Activated T-helper 9 cell treated with anti-CD3 and anti-CD28 coated beads, Interleukin-2, amount 50 U/mL, for 16 hours (primary cell): ENCODE measurements at places on chromosomes 3 and 15.

DNA sequence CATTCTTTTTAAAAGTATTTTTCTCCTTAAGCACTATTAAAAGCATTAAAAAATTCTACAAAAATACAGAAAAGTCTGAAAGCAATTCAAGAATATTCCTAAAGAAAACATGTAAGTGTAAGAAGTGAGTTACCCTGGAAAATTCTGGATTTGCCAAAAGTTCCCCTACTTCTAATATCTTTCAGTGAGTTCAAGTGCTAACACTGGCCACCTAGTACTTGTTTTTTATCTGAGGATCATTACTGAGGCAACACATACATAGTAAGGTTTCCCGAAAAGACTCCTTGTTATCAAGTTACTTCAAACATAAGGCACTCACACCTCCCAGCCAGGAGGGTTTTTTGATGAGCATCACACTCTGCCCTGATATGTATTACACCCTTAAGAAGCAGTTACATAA is 158.4 kb downstream of the TIGIT start:
- DNase-seq: no peak

- DNase-seq: no peak
Observed at GRCh38 chr15:49751191-49751590, 130.3 kb downstream of the DTWD1 start.

GRCh38 chr3:110579840-110580550 is 491.6 kb upstream of the NECTIN3 start:
- no peak for DNase-seq

DNA sequence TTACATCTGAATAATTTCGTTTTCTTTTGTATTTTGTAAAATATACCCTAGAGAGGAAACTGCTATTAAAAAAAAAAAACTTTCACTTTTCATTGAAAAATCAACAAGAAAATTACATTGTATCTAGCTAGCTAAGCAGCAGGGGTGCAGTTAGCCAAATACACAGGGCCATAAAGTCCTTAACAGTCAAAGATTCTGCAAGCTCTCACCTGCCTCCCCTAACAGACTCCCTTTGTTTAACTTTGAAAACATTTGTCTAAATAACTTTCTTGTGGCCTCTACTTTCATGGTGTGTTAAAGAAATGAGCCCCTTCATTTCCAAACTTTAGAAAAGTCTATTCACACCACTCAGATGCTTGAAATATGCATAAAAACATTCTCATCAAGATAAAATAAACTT is 23.3 kb downstream of the CBLB start:
- no peak for DNase-seq

DNA sequence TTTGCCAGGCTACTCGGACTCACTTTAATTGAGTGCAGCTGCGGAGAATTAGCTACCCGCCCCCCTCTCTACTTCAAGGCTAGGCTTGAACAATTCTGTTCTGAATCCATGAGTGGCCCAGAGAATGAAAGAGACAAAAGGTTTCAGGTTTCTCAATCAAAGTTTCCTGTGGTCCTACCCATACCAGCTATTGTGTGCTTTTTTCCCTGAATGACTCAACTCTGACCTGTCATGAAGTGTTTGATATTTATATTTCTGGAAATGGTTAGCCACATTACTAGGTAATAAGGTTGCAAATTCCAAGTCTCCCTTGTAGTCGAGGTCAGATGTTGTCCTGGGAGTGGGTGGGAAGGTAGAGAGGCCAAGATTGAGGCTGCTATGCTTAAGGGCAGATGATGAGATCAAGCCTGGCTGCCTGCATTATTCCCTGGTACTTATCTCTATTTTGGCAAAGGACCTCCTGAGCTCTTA is 392.7 kb upstream of the TBL1XR1 start:
- no peak for DNase-seq

GRCh38 chr15:87362531-87362930 is 894.0 kb downstream of the NTRK3 start:
- no peak for DNase-seq

DNA sequence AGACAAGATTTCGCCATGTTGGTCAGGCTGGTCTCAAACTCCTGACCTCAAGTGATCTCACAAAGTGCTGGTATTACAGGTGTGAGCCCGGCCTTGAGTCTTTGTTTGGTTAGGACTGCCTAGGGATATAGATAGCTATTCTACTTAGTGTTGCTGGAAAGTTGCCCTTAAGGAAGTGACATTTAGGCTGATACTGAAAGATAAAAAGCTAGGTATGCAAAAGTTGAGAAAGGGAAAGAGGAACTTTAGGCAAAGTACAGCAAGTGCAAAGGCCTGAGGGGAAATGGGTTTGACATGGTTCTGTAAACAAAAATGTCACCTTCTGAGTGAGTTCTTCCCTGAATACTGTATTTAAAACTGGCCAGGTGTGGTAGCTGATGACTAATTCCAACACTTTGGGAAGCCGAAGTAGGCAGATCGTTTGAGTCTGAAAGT is 111.5 kb downstream of the ZNF609 start:
- DNase-seq: no peak

GRCh38 chr3:108959017-108959416 is 5.3 kb upstream of the GUCA1C start:
- no peak for DNase-seq

GRCh38 chr3:48426944-48427629 is 2.8 kb downstream of the PLXNB1 start:
- DNase-seq: no peak

DNA sequence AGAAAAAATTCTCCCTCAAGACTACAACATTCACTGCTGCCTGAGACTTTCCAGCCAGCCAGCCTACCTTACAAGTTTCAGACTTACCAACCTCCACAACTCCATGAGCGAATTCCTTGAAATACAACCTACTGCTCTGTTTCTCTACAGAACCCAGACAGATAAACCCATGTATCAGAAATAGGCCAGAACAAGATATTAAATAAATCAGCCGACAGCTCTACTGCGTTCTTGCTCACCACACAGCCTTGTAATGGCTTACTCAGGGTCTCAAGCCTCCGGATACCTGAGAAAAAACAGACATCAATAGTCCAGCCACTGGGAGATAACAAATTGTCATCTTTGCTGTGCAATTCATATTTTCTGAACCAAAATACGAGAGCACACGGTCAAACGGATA is 43.6 kb upstream of the LIPC start:
- DNase-seq: no peak

DNA sequence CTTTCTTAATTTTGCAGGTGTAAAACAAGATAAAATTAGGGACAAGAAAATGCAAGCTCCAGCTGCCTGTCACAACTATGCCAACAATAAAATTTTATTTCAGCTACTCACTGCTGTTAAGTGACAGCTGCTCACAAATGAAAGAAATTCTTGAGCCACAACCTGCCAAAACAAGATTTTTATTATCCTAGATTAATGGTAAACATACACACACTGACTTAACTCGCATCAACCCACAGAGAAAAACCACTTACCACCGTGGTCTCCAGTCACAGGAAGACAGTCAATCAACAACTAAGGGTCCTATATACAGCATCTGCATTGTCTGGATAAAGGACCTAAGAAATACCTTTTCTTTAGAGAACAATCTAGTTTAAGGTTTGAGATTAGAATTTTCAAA is 31.3 kb downstream of the EFL1 start:
- no peak for DNase-seq

- no peak for DNase-seq
Observed at GRCh38 chr3:191068946-191069813, 129.9 kb upstream of the OSTN start.

DNA sequence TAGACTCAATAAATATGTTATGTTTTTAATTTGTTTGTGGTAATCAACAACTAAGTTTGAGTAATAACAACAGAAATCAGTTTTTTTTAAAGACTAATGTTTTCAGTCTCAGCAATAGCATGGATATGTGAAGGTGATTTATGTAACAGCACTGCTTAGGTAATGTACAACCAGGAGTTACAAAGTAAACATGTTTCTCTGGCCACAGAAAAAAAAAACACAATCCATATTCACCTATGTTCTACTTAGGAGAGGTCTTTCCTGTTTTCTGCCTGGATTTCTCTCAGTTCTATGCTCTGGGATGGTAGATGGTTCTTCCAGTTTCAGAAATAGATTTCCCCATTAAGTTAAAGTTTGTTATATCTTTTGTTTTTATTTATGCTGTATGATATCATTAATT is 579.4 kb downstream of the SI start:
- DNase-seq: no peak

GRCh38 chr15:42080186-42080918 is 14.0 kb downstream of the PLA2G4D start:
- no peak for DNase-seq

DNA sequence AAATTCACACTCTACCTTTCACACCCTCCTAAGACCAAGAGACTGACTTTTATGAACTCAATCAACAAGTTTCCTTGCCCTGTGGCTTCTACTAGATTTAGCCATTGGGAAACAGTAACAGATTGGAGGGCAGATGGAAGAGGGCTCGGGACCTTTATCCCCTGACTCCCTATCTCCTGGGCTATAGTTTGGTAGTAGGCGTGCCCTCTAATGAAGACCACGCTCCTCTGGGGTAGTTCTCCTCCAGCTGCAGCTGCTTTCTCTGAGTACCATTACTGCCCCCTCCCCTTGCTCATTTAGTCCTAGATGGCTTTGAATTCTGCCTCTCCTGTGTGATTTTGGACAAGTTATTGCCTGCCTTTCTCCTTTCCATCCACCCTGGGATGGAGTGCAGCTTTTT is 33.3 kb downstream of the FMN1 start:
- no peak for DNase-seq

DNA sequence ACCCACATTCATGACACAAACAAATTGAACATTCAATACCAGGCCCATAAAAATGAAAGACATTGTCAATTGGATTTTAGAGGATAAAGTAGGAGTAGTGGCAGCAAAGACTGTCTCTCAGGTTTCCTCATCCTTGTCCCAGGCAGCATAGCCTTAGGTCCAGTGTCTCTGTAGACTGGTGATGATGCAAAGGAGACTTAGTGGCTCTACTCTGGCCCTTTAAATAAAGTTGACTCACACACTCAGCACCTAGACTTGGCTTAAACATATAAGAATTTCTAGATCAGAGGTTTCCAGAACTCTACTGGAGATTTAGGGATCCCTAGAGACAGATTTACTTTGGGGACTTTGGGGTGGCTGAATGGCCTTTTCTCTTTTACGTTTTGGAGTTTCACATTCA is 166.6 kb downstream of the NR1D2 start:
- no peak for DNase-seq

- no peak for DNase-seq
Observed at GRCh38 chr15:79122991-79123390, 32.4 kb upstream of the RASGRF1 start.
